ENCODE measurements at places on chromosomes 5 and 9. TPM values are rescaled to one million over a fixed set of nuclear protein-coding genes. Genes with fewer than 3 reads are reported as not detected.

GRCh38 chr9:19479874-19480273 is 71.1 kb downstream of the ACER2 start:
- no peak for DNase-seq

GRCh38 chr5:6704361-6704851 is 8.8 kb upstream of the TENT4A start:
- DNase-seq: no peak

GRCh38 chr9:84190411-84190810 is 150.1 kb downstream of the SLC28A3 start:
- DNase-seq: no peak

DNA sequence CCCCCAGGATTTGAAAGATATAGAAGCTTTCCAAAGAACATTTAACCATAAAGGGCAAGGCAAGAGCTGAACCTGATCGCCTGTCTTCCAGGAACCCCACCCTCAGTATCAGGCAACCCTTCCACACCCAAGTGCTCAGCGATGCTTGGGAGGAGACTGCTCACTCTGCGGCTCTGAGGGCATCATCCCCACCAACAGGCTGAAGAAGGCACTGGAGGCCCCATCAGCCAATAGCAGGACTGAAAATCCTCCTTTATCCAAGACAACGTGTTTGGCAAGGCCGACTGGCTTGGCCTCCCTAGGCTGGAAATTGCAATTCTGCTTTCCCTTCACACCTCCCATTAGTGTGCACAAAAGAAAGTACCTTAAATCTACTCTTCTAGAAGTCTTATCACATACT is 1.4 kb upstream of the PPP2CA start:
- no peak for DNase-seq

DNA sequence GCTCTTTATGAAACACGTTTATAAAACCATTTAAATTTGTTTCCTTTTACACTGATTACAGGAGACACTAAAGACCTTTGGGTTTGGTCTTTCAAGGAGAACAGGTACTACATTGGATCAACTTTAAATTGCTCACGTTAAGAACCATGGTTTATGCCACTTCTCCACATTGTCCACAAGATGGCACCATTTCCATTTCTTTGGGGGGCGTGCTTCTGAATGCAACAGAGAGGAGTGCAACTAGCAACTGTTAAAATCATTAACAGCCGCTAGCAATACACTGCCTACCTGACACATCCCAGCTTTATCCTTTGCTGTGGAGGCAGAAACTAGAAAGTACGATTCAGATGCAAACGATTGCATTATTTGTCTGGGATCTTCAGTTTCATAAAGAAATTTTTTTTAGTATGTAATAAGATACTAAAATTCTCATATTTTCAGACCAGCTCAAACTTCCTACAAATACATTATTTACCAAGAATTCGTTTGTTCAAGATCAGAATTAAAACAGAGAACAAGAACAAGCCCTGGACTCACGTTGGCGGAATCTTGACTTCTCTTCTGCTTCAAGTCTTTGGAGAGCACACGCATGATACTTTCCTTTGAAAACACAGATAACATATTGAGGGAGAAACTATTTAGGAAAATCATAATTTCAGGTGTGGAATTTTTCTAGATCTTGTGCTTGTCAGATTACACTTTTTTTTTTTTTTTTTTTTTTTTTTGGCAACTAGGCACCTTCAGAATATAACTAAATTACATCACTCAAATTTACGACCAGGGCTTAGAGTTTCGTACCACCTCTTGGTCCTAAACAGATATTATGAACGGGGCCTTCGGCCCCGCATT is 702 bp downstream of the CDC20B start:
- DNase-seq: peak; percentile 38

GRCh38 chr5:118597543-118597942 is 390.8 kb downstream of the DTWD2 start:
- DNase-seq: no peak

The ADAMTS2 gene
- 0.05 TPM for total RNA-seq

The PELO gene
- total RNA-seq: 26.5 TPM

Data from activated T-cell treated with anti-CD3 and anti-CD28 coated beads, Interleukin-2, amount 50 U/mL, for 4 hours (primary cell).